Ascending aorta (tissue), 2 donors: ENCODE measurements at places on chromosomes 4 and X.

GRCh38 chr4:40601641-40602040 lies 28.0 kb downstream of the RBM47 start:
- H3K4me1 ChIP-seq, result no peaks in the 10 kb centered on the region
- no peak overlapping the region for H3K27ac ChIP-seq
- H3K4me3 ChIP-seq, result no peak overlapping the region

- no peak for DNase-seq
- no peak overlapping the region for H3K27ac ChIP-seq
- H3K4me1 ChIP-seq, result no peaks in the 10 kb centered on the region
- H3K36me3 ChIP-seq, result no peaks in the 10 kb centered on the region
- no peak overlapping the region for H3K4me3 ChIP-seq
Observed at GRCh38 chr4:22019676-22020075, 71.1 kb upstream of the KCNIP4 start.

- no peak for DNase-seq
- H3K27ac ChIP-seq, result no peak overlapping the region
- H3K27me3 ChIP-seq, result no peaks in the 10 kb centered on the region
- H3K36me3 ChIP-seq, result no peaks in the 10 kb centered on the region
- H3K4me1 ChIP-seq, result no peaks in the 10 kb centered on the region
Observed at GRCh38 chrX:136910565-136911035, 30.1 kb upstream of the RBMX start.

GRCh38 chr4:76649086-76649485 lies 214.1 kb downstream of the SHROOM3 start:
- no peaks in the 10 kb centered on the region for H3K27me3 ChIP-seq
- H3K4me1 ChIP-seq, result peaks cover 4% of the 10 kb centered on the region
- H3K27ac ChIP-seq, result no peak overlapping the region
- H3K4me3 ChIP-seq, result no peak overlapping the region
- DNase-seq, result no peak

DNA sequence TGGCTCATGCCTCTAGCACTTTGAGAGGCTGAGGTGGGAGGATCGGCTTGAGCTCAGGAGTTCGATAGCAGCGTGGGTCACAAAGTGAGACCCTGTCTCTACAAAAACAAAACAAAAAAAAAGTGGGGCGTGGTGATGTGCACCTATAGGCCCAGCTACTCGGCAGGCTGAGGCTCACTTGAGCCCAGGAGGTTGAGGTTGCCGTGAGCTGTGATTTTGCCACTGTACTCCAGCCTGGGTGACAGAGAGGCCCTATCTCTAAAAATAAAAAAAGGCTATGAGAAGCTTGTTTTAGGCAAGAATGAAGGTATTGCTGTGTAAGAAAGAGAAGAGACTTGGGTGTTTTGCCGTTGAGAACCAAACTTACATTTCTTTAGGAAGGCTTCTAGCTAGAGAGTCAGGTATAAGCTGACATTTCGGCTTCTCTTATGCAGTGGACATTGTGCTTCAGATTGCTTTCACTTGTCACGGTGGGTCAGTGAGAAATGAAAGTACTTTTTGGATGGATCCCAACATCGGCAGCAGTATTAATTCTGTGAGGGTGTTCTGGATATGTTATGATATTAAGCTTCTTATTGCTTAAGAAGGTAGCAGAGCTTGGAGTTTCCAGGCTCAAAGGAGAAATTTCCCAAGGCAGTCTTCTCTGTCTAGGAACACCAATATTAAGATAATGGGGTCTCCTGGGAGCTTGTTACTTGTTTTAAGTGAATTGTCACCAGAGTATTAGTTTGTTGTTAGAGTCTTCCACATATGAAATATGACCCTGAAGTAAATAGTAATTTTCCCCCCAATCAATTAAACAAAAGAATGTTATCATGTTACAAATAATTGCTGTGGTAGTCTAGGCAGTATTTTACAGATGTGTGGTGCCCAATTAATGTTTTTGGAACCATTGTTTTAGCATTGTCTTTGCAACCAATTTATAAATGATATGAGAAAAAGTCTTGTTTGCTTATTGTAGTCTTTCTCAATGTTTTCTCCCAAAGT lies 17.6 kb downstream of the TMEM131L start:
- H3K27ac ChIP-seq, result peak overlapping the region; percentile 57
- no peak for DNase-seq
- H3K4me3 ChIP-seq, result peak overlapping the region; percentile 1
- no peaks in the 10 kb centered on the region for H3K27me3 ChIP-seq
- peaks cover 26% of the 10 kb centered on the region for H3K4me1 ChIP-seq

DNA sequence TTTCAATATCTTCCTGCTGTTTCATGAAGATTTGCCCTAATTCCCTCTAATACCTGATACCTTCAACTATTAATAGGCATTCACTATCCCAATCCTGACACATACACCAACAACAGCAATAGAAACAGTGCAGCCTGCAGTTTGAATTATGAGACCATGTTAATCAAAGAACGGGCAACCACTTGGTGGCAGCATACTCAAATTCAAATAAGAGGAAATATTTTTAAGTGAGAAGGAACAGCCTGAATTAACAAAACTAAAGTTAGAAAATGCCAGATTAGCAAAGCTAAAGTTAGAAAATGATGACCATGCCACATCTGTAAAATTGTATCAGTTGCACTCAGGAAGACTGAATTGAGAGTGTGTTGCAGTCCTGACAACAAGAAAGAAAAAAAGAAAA lies 204.9 kb downstream of the SMARCA1 start:
- DNase-seq, result no peak
- no peak overlapping the region for H3K27ac ChIP-seq
- H3K4me3 ChIP-seq, result no peak overlapping the region
- H3K4me1 ChIP-seq, result no peaks in the 10 kb centered on the region
- H3K27me3 ChIP-seq, result no peaks in the 10 kb centered on the region

DNA sequence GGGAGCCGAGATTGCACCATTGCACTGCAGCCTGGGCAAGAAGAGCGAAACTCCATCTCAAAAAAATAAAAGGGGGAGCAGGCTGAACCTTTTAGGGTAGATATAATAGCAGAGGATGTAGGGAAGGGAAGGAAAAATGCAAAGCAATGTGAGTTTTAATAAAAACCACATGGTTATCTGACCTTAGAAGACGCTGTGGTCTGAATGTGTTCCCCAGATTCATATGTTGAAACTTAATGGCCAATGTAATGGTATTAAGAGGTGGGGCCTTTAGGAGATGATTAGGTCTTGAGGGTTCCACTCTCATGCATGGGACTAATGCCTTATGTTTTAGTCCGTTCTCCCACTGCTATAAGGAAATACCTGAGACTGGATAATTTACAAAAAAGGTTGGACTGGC lies 114.1 kb upstream of the STX18 start:
- no peak for DNase-seq
- H3K4me1 ChIP-seq, result no peaks in the 10 kb centered on the region
- no peaks in the 10 kb centered on the region for H3K36me3 ChIP-seq
- no peak overlapping the region for H3K27ac ChIP-seq

DNA sequence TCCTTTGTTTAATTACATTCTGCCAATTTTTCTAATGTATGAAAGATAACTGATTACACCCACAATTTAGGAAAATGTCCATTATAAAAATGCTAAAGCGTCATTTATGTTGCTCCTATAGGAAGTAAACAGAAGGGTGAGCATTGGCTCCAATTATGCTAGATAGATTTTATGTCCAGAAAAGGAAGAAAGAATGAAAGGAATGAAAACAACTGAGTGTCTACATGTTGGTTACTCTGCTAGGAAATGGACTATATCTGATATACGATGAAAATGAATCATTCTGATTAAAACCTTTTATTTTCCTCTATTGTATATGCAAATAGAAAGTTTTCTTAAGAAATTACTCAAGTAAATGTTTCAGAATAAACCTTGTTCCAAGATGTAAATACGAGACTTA lies 1.6 kb downstream of the ENAM start:
- H3K36me3 ChIP-seq, result no peaks in the 10 kb centered on the region
- no peaks in the 10 kb centered on the region for H3K4me1 ChIP-seq
- no peak overlapping the region for H3K4me3 ChIP-seq
- H3K27ac ChIP-seq, result no peak overlapping the region
- no peak for DNase-seq

- H3K27me3 ChIP-seq, result no peaks in the 10 kb centered on the region
- no peak overlapping the region for H3K27ac ChIP-seq
- H3K4me3 ChIP-seq, result no peak overlapping the region
- H3K4me1 ChIP-seq, result no peaks in the 10 kb centered on the region
- no peak for DNase-seq
Observed at GRCh38 chrX:68755616-68756125, 73.2 kb upstream of the EFNB1 start.

GRCh38 chrX:24023972-24024669 lies 2.9 kb downstream of the KLHL15 start:
- H3K36me3 ChIP-seq, result no peaks in the 10 kb centered on the region
- peak overlapping the region; percentile 96 for H3K27ac ChIP-seq
- no peak for DNase-seq
- H3K27me3 ChIP-seq, result no peaks in the 10 kb centered on the region
- no peaks in the 10 kb centered on the region for H3K4me1 ChIP-seq

DNA sequence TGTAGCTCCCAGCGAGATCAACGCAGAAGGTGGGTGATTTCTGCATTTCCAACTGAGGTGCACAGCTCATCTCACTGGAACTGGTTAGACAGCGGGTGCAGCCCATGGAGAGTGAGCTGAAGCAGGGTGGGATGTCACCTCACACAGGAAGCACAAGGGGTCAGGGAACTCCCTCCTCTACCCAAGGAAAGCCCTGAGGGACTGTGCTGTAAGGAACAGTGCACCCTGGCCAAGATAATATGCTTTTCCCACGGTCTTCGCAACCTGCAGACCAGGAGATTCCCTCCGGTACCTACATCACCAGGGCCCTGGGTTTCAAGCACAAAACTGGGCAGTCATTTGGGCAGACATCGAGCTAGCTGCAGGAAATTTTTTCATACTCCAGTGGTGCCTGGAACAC lies 216.4 kb upstream of the TET2 start:
- H3K27me3 ChIP-seq, result no peaks in the 10 kb centered on the region
- DNase-seq, result no peak
- H3K4me3 ChIP-seq, result no peak overlapping the region
- no peaks in the 10 kb centered on the region for H3K4me1 ChIP-seq
- H3K27ac ChIP-seq, result no peak overlapping the region

DNA sequence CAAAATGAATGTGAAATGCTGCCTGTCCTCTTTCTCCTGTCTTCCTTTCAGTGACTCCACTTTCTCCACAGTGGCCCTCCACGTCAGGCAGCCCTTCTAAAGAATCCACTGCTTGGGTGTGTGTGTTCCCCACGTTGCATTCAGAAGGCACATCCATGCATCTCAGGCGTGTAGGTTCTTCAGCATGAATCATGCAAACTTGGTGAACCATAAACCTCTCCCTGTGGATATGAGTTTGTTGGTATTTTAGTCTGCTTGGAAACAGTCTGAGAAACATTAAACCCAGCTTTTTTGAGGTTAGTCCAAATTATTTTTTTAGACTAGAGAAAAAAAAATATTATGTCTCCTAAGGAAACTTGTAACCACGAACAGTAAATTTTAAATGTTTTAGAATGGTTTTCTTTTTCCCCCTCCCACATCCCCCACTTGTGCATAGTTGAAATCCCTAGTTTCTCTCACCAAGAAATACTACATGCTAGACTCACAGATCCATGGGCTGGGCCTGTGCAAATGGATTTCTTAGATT lies 251.6 kb downstream of the CBR4 start:
- H3K36me3 ChIP-seq, result no peaks in the 10 kb centered on the region
- H3K27ac ChIP-seq, result peak overlapping the region; percentile 47
- no peak overlapping the region for H3K4me3 ChIP-seq
- no peaks in the 10 kb centered on the region for H3K4me1 ChIP-seq
- DNase-seq, result peak; percentile 70

DNA sequence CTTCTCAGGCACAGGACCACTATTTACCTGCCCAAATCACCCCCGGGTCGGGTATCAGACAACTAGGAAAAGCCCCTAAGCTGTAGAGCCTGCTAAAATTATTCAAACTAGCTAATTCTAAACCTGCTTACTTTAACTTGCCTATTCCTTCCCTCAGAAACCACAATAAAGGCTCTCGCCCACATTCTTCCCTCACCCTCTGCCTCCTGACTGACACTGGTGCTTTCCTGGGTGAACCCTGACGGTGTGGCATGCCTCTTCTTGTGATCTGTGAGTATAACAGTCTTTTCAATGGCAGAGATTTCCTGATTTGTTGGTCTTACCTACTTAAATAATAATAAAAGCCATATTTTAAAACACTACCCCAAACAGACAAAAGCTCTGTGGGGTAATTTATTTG lies 242.1 kb upstream of the ZCCHC13 start:
- H3K27ac ChIP-seq, result no peak overlapping the region
- H3K27me3 ChIP-seq, result no peaks in the 10 kb centered on the region

DNA sequence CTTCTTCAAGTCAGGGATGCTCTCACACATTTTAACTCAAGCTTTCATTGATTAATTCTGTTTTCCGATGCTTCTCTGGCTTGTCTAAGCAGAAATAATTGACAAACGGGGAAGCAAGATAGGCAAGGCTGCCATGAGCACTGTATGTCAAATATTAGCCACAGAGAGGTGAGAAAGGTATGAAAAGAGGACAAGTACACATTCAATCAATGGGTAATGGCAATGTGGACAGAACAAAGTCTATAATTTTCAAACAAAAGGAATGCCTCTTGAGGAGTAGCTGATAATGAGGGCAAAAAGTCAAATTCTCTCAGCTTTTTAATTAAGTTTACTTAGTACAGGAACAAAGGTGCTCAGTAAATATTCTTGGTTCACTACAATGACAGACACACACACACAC lies 19.6 kb downstream of the COX7B2 start:
- H3K27me3 ChIP-seq, result no peaks in the 10 kb centered on the region
- no peaks in the 10 kb centered on the region for H3K36me3 ChIP-seq
- DNase-seq, result no peak
- H3K27ac ChIP-seq, result no peak overlapping the region
- no peak overlapping the region for H3K4me3 ChIP-seq
